ENCODE measurements at places on chromosomes 12 and 14.

DNA sequence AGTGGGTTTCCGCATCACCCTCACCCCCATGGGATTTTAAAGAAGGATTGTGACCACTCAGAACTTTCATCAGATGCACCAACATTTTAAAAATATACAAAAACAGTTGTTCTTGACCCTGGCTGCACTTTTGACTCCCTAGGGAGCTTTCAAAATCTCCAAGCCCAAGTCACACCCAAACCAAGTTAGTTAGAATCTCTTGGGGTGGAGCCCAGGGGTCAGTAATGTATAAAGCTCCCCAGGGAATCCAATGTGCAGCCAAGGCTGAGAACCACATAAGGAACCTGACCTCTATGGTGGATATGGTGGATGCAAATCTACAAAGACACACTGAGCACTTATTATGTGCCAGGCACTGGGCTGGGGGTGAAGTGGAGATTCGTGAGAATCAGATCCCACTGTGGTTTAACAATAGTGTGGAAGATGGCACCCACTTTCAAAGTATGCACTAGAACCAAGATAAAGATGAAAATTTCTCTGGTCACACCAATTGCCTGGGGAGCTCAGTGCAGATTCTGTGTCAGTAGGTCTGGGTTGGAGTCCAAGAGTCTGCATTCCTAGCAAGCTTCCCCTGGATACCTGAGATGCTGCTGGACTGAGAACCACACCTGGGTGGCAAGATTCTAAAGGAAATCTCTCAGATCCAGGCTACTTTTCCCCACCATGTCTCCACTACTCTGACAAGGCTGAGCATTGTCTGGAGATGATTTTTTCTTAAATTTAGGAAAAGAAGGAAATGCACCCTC is 18.9 kb upstream of the CMKLR1 start:
- DNase-seq, result no peak

DNA sequence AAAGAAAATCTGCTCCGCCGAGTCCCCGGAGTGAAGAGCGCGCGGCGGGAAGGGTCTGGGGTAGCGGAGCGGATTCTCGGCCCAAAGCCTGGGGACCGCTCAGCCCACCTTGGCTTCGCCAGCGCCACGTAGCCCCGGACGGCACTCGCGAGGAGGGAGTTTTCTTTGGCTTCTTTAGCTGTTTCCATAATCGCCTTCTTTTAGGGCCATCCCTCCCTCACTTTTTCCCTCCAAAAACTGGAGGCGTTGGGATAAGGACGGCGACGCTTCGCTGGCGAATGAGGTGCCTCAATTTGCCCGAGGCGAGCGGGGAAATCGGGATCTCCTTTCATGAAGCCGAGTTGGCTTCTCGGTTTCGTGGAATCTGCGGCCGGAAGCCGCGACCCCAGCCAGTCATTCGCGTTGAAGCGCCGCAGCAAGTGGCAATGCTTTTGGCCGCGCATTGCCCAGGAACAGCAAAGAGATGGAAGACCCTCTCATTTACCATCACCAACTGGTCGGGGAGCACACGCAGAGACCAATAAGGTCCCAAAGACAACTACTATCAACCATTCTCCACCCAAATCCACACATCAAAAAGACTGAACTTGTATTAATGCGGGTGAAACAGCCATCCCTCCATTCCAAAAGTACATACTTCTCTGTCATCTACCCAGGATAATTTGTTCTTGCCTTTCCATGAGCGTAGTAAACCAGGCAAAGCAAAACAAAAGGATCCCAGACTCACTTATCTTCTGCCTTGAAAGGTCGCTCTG is 8.4 kb upstream of the SIX1 start:
- DNase-seq, result no peak

GRCh38 chr12:19792028-19792427 is 352.7 kb downstream of the AEBP2 start:
- peak; percentile 25 for DNase-seq

GRCh38 chr12:84929501-84929900 is 16.9 kb upstream of the SLC6A15 start:
- no peak for DNase-seq

- DNase-seq, result no peak
Observed at GRCh38 chr14:33592297-33592696, 358.6 kb downstream of the EGLN3 start.

DNA sequence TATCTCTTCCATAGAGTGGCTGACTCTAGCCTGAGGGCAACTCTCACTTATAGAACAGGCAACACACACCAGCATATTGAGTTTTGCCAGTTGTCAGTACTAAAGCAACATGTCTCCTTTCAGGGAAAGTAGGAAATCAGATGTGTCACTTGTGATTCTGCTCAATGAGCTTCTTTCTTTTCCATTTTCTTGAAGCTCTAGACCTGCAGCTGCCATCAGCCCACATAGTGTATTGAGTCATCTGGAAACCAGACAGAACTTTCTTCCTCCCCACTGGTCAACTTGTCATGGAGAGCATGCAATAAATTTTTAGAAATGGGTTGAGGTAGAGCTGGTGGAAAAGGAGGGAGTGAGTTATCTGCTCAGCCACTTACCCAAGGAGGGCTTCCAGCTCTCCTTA is 209.0 kb upstream of the PLEKHG7 start:
- no peak for DNase-seq

GRCh38 chr14:63717702-63718101 is 10.2 kb downstream of the SGPP1 start:
- DNase-seq, result no peak

DNA sequence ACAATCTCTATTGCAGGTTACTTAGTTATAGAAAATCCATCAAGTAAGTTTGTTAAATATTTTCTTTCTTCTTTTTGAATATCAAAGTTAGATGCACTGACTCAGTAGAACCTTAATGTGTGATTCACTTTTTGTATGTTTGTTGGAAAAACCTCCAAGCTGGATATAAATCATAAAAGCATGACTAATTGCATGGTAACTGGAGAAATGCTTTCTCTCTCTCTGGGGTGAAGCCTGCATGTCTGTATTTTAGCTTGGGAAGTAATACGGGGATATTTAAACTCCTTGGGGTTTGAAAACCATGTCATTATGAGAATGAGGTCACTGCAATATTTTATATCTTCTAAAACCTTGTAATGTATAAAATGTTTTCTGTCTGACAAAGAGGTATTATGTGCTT is 58.6 kb upstream of the MYF6 start:
- no peak for DNase-seq

- no peak for DNase-seq
Observed at GRCh38 chr14:89574420-89574819, 157.4 kb upstream of the FOXN3 start.

- no peak for DNase-seq
Observed at GRCh38 chr12:130435826-130436225, 98.1 kb downstream of the PIWIL1 start.

DNA sequence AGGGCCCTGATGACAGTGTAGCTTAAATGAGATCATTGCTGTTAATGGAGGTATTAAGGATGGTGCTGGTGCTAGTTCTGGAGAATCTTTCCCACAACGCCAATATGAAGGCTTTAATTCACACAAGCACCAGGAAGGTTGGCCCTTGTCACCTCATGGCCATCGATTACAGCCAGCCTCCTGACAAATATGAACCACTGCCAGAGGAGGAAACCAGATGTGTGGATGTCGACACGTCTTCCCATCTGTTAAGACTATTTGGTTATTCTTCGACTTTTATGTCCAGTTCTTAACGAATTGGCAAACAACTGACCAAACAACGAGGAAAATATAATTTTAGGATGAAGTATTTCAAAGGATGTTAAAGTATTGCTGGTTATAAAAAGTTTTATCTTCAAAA is 79.5 kb downstream of the PIK3C2G start:
- no peak for DNase-seq

DNA sequence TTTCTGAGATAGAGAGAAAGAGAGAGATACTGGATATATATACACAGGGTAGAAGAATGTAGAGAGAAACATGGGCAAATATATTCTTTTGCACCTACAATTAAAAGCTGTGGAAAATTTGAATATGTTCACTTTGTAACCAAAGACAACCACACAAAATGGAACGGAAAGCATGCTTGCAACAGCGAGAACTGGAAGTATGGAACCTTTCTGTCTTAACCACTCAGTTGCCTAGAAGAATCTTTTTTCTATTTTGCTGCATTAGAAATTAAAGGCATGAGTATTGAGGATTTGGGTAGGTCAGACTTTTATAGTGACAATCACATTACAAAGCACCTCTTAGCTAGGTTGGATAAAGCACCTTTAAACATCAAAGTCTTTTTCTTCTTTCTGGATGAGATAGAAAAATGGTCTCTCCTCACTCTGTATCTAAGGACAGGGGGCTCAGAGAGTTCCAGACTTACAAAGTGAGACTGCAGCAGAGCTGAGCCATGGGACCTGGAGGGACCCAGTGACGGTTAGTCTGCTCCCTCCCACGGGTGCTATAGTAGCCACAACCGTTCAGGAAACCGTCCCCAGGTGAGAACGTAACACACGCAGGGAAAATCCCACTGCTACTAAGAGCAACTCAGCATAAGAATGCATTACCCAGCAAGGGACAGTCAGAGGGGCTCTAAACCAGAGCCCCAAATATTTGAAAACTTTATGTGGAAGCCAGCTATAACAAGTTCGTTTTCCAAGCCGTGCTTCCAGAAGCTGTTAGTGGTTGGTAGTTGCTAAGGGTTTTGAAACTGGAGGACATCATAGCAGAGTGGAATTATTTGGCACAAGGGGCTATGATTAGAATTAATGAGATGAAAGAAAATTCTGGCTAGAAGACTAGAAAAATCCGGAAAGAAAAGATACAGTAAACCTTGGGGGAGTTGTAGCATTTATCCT is 97.1 kb downstream of the DAD1 start:
- DNase-seq, result peak; percentile 60

DNA sequence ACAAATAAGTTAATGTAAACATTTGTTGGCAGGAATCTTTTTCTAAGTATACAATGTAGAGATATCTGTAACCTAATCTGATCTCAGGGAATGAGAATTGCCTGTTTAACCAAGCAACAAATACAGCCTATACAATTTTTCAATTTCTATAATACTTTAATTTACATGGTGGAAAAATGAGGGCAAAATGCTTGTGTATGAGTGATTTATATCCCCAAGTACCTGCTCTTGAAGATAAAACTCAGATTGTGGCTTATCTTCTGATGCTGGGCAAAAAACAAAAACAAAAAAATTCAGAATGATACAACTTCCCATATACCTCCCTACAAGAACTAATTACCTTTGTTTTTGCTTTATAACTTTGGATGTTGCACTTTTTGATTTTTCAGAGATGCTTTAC is 2.2 kb downstream of the CNOT2 start:
- no peak for DNase-seq

DNA sequence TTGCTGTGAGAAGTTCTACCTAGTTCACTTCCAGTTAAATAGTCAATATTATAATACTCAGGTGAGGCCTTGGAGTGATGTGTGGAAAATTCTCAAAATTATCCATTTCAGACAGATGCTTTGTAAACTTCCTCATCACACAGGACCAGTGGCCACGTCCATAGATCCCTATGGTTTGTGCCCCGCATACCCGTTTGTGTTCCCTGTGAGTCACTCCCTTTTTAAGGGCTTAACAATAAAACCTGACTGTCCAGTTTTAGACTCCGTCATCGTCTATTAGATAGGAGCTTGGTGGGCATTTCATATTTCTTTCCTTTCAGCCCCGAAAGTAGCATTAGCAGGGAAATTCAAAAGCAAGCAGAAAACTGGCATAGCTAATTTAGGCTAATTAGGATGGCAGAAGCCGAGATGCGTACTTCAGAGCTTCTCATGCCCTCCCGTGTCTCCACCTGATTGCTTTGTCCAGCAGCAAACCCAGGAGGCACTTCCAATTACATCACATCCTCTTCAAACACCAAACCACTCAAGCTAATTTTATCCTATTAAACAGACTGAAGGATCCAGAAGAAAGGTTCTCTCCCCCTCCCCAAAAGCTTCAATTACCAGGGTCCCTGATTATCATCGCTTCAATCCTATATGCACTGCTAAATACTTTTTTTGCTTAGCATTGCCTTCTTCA is 186.6 kb upstream of the OTX2 start:
- no peak for DNase-seq

DNA sequence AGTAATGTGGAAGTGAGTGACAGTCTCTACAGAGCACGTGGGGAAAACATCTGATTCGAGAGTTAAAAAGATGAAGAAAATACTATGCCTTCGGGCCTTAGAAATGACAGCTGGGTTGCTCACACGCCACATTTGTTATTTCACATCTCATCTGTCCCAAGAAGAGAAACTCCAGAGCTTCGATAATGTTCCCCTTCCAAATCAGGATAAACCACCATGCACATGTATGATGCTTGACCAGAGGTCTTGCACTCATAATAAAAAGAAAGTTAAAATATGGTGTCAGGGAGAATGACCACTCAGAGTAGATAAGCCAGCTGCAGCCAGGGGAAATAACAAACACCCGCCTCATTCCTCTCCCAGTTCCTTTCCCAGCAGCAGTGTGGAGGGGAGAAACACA is 34.6 kb downstream of the NIN start:
- DNase-seq, result no peak

GRCh38 chr12:80721326-80721725 is 4.6 kb downstream of the MYF5 start:
- DNase-seq, result no peak

DNA sequence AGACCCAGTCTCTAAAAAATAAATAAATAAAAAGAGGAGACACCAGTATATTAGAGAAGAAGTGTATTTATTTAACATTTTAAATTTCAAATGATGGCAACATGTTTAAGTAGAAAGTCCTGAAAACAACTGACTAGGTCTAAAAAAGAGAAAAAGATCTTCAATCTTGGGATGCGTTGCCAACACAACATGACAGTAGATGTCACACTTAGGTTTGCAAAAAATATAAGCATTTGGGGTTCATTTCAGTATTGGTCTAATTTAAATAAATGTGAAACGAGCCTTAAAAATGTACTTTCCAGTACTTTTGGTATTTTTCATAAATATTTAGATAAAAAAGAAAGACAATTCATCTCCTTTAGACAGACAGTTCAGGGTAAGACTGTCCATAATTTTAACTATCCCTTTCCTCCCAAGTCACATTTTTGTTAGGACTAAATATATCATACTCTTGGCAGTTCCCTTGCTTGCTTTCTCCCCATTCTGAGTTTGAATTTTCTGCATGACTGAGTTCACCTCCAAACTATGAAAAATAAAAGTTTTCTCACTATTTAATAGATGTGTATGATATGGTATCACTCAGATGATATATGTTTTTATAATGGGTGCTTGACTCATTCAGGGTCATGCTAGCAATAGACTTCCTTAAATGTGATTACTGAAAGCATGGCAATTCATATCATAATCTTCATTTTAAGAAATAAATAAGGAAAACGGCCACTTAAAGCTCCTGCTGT is 4.3 kb downstream of the C14orf93 start:
- DNase-seq, result no peak

DNA sequence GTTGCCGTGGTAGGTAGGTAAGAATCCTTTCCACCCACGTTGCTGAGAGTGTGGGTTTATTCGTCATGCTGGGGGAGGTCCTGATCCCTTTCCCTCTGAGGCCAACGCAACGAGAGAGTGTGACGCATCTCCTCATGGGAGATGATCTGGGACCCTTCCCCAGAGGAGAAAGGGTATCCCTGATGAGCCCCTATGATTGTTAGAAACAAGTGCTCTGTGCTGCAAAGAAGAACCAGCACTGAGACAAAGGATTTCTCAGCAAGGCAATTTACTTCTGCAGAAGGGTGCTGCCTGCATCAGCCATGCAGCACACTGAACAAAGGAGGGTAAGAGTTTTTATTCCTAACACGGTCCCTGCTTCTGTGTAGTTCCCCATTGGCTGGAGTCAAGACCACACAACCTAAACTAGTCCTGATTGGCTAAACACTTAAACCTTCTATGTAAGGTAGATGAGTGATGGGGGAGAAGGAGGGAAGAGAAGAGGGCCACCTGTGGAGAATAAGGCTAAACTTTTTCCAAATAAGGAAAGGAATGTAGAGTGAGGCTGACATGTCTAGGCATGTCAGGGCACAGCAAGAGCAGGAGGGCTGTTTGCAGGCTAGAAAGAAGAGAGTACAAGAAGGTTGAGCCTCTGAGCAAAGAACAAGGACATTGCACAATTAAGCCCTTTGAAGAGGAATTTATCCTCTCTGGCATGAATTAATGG is 21.3 kb downstream of the CLEC2A start:
- DNase-seq, result no peak

Data from CD4-positive, alpha-beta T cell treated with Interleukin-10 for 1 hour (primary cell).